ENCODE measurements at places on chromosomes 6 and 20.

GRCh38 chr6:43032326-43032725, 10.9 kb downstream of the RRP36 start:
- DNase-seq: no peak

GRCh38 chr20:2946988-2947961, 74.0 kb downstream of the PTPRA start:
- DNase-seq: no peak

DNA sequence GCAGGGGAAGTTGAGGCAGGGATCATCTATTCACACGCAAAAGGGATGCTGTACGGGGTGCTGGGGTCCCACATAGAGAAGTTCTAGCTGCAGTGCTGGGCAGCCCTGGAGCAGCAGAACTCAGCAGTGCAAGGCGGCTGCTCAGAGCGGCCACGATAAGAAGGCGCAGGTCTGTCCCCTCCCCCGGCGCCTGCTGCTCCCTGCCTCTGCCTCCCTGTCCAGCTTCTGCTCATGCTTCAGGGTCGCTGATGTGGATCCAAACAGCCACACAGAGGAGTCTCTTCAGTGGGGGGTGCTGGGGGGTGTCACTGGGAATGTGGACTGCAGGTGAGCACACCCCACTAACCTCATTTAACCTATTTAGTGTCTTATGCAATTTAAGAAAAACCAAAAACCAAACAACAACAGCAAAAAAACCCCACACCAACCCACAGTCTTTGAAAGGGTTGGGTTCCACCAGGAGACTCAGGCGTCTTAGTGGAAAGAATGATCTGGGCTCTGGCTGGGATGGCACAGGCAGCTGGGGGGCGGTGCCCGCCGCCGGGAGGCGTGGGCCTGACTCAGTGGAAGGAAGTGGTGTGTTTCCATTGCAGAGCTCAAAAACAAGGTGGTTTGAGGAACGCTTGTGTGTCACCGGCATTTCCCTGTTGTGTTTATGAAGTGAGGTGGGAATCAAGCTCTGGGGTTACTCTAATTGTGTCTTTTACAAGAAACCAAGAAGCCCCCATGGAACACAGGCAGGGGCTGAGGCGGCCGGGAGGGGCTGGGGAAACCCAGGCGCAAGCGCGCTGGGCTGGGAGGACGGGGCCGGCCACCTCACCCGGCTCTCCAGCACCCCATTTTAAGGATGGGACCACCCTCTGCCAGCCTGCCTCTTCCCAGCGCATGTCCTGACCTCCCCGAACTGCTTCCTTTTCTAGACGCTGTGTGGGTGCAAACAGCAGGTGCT, 55.1 kb downstream of the IRF4 start:
- DNase-seq: peak; percentile 83

DNA sequence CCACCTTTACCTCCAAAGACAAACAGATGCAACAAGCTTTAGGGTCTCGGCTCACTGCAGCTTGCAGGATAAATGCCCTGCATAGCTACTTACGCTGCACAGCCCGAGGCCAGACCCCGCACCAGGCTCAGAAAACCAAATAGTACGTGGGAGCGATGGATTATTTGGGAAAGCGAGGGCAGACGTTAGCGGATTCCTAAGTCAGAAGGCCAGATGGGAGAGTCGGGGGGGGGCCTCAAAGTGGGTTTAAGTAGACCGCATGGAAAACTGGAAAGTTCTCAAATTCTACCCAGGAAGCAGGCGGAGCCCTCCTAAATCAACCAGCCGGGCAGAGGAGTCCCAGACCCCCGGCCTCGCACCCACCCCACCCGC, 382 bp downstream of the SFT2D1 start:
- no peak for DNase-seq

DNA sequence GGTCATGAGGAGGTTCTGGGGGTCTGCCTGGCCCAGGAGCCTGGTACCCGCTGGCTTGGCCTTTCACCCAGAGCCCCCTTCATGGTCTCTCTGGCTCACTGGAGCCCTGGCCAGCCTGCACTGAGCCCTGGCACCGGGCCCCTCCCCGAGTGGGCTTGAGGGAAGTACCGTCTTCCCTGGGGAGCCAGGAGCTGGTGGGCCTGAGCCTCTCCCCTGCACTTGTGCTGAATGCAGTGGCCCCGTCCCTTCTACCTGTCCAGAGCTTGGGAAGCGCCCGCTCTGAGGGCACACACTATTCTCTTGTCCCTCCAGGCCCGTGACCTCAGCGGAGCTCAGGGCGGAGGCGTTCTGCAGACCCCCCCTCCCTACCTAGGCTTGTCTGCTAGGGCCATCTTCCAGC, 62.2 kb downstream of the TCP11 start:
- DNase-seq: no peak

Data from stimulated activated CD8-positive, alpha-beta memory T cell treated with anti-CD3 and anti-CD28 coated beads, Interleukin-2, amount 100 ng/mL, for 48 hours (primary cell).